Airway epithelial cell (primary cell): ENCODE measurements at places on chromosomes 5 and 9. TPM values are rescaled to one million over a fixed set of nuclear protein-coding genes. Genes with fewer than 3 reads are reported as not detected.

Gene ANXA2R
- total RNA-seq = 0.28 and 0.35 TPM in 2 replicates

Gene TPRN
- total RNA-seq = 11.4 and 12.5 TPM in 2 replicates

Gene GCNT4
- total RNA-seq = 1.3 and 3.1 TPM in 2 replicates

Gene ASPN
- total RNA-seq = not detected in 2 replicates

Gene CAMK2A
- total RNA-seq = not detected in 2 replicates

Gene CDKN2A
- total RNA-seq = 18.5 and 21.6 TPM in 2 replicates

Gene ADGRV1
- total RNA-seq = 0.49 and 0.60 TPM in 2 replicates

Gene POMT1
- 16.9 and 29.0 TPM in 2 replicates for total RNA-seq

Gene ALDOB
- total RNA-seq = not detected in 2 replicates

Gene SPATA6L
- total RNA-seq = 0.23 and 1.1 TPM in 2 replicates

Gene TMEM252
- not detected in 2 replicates for total RNA-seq

Gene HAPLN1
- not detected in 2 replicates for total RNA-seq

Gene PCSK5
- total RNA-seq = 2.8 and 3.1 TPM in 2 replicates

Gene SLC27A6
- total RNA-seq = 0.35 TPM in 1 of 2 replicates, not detected in the other

Gene SMIM23
- total RNA-seq = not detected in 2 replicates

Gene EMB
- 18.8 and 28.4 TPM in 2 replicates for total RNA-seq

Gene PAX5
- total RNA-seq = not detected in 2 replicates

Gene FBP2
- not detected in 2 replicates for total RNA-seq

Gene GLRA1
- not detected in 2 replicates for total RNA-seq

Gene ENC1
- total RNA-seq = 14.0 and 27.2 TPM in 2 replicates

Gene GAS1
- 5.9 and 6.5 TPM in 2 replicates for total RNA-seq

Gene CTNNA1
- total RNA-seq = 247 and 306 TPM in 2 replicates

Gene HTR1A
- not detected in 2 replicates for total RNA-seq

Gene CD72
- 0.56 TPM in 1 of 2 replicates, not detected in the other for total RNA-seq

Gene PKD2L2
- total RNA-seq = not detected in 2 replicates

Gene PCDHGA3
- 0.14 and 0.21 TPM in 2 replicates for total RNA-seq

Gene MRPL22
- total RNA-seq = 24.7 and 33.1 TPM in 2 replicates

Gene RUFY1
- total RNA-seq = 25.5 and 26.7 TPM in 2 replicates

Gene CARTPT
- not detected in 2 replicates for total RNA-seq

Gene PCDHGA9
- total RNA-seq = 1.2 and 1.8 TPM in 2 replicates

Gene TICAM2
- 0.56 and 1.1 TPM in 2 replicates for total RNA-seq

Gene ANKRD18B
- 10.9 and 13.5 TPM in 2 replicates for total RNA-seq

Gene TRIM23
- total RNA-seq = 6.6 and 7.9 TPM in 2 replicates

Gene EPB41L4B
- 17.4 and 19.0 TPM in 2 replicates for total RNA-seq

Gene LVRN
- total RNA-seq = 0.33 and 0.49 TPM in 2 replicates

Gene SPINK5
- 62.8 and 78.0 TPM in 2 replicates for total RNA-seq

Gene LCN1
- not detected in 2 replicates for total RNA-seq

Gene F2RL1
- 23.4 and 33.0 TPM in 2 replicates for total RNA-seq

Gene PTGES
- total RNA-seq = 39.3 and 40.9 TPM in 2 replicates

Gene SPATA31D3
- total RNA-seq = not detected in 2 replicates

Gene PCBD2
- 2.6 and 6.1 TPM in 2 replicates for total RNA-seq

Gene SNCB
- 0.14 and 1.0 TPM in 2 replicates for total RNA-seq

Gene FAM221B
- not detected in 2 replicates for total RNA-seq

Gene CNTFR
- total RNA-seq = 0.42 TPM in 1 of 2 replicates, not detected in the other

Gene BARHL1
- not detected in 2 replicates for total RNA-seq

Gene SCGB3A2
- not detected in 2 replicates for total RNA-seq

Gene ST8SIA4
- 0.05 and 0.14 TPM in 2 replicates for total RNA-seq

Gene CAVIN4
- total RNA-seq = 0.05 and 0.14 TPM in 2 replicates

Gene TEK
- total RNA-seq = under 0.01 and 0.09 TPM in 2 replicates

Gene ABCA1
- total RNA-seq = 5.2 and 5.3 TPM in 2 replicates

Gene PRRX2
- 0.33 and 1.2 TPM in 2 replicates for total RNA-seq
